ENCODE measurements at places on chromosomes 7 and 10.

DNA sequence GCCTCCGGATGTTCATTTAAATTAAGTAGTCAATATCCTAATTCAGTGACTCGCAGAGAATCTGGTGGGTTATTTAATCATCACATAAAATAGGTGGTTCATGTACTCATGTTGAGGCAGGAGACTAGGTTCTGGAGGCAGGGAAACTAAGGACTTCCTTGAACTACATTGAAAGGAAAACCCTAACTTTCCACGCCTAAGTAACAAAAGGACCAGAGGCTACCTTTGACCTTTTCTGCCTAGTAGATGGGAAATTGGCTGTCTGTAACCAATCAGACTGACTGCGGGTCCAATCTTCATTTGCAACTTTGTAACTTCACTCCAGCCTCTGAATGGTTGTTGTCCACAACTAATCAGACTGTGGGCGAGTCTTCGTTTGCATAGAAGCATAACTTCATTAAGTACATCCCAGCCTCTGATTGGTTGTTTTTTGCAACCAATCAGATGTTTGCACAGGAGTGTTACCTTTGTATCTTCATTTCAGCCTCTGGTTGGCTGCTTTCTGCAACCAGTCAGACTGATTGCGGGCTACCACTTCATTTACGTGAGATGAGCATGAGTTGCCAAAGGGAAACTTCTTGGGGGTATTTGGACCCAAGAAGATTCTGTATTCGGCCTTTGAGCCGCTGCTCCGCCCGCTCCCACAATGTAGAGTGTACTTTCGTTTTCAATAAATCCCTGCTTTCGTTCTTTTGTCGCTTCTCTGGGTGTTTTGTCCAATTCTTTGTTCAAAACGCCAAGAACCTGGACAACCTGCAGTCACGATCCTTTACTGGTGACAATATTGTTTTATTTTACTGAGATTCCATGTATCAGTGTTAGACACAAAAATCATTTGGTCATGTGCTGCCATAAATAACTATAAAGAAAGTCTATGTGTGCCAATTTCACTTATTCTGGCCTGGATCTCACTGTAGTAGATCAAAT lies 1.7 kb upstream of the ST7 start:
- DNase-seq: no peak

DNA sequence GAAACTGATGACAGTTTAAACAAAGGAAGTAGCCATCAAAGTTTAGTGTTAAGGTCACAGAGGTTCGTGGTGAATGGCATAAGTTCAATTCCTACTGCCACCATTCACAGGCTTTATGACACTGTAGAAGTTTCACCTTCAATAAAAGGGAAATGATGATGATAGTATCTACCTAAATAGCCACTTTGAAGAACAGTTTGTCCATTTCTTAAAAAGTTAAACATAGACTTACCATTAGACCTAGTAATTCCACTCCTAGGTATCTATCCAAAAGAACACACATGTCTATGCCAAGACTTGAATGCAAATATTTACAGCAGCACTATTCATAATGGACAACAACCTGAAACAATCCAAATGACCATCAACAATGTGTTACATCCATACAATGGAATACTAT lies 18.9 kb upstream of the GSTK1 start:
- no peak for DNase-seq

GRCh38 chr7:25319707-25320106 lies 91.4 kb upstream of the NPVF start:
- DNase-seq: no peak

DNA sequence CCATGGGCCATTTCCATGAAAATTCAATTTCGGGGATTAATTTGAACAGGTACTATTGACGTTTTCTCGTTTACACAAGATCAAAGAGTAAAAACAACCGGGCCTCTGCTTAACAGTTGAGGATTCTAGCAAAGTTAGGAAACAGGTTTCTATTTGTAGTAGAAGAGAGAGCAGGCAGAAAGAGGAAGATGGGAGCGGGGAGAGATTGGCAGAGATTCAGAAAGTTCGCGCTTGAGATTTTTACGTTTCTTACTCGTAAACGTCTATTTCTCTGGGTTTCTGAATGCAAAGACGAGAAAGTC lies 571 bp upstream of the VWC2 start:
- DNase-seq: no peak

GRCh38 chr7:139673230-139673629 lies 104.6 kb downstream of the HIPK2 start:
- DNase-seq: no peak

- peak; percentile 11 for DNase-seq
Observed at GRCh38 chr10:13349463-13350274, 1.6 kb upstream of the SEPHS1 start.

DNA sequence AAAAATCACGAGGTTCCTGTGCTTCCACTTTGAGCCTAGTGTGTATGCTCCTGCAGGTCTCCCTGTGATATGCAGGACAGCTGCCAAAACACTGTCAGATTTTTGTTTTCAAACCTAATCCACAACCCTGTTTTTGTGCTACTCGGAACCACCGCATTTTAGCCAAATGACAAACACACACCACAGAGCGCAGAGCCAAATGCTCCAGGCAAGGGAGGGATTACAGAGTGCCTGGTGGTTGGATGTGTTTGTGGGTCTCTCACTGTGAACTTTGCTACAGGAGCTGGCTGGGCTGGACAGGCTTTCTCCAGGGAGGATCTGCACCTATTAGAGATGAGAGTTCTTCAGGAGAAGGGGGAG lies 5.7 kb upstream of the RBM28 start:
- DNase-seq: no peak

GRCh38 chr7:116673457-116673865 lies 1.5 kb downstream of the MET start:
- no peak for DNase-seq

- no peak for DNase-seq
Observed at GRCh38 chr10:55509168-55509567, 708.1 kb upstream of the PCDH15 start.

DNA sequence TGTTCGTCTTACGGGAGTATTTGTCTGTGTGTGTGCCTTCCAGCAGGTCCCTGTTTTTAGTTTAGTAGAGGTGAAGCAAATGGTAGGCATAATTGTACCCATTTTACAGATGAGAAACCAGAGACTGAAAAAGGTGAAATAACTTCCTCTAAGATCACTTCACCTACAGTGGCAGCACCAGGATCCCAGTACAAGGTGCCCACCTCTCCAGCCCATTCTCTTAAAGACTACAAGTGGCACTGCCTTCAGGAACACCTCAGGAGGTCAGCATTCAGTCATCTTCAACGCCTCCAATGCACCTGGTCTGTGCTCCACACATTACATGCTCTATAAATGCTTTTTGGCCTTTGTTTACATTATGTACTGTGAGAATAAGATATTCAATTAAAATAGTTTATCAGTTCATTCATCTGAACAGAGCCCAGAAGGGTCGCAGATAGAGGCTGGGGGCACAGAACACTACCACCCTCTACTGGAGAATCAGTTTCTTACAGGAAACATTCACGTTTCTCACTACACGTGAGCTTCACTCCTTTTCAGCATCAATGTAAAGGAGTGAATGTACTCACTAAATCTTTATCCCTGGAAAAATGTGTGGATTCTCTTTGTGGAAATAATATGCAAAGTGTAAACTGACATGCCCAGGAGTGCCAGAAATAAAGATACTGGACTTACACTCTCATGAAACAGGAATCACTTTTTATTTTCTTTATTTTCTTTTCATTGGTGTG lies 45.5 kb upstream of the ABLIM1 start:
- DNase-seq: no peak

DNA sequence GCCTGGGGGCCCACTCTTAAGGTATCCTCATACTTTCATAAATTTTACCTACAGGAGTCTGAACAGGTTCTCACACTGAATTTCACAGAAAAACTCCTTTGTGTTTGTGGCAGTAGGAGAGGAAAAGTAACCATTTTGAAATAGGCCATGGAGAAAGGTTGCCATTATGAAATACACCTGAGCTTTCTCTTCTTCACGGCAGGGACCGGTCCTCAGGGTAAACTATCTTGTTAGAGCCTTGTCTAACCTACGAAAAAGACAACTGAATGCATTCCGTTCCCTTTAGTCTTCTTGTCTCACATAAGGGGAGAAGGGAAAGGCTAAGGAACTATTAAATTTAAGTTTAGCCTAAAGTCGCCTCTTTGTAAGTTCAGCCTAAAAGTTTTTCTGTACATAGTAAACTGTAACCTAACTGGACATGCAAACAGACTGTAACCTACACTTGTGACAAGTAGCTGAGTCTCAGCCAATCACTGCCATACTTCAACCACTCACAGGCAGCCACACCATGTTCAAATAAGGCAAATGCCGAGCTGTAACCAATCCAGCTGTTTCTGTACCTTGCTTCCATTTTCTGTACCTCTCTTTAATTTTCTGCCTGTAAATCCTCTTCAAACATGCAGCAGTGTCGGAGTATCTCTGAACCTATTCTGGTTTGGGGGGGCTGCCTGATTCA lies 14.2 kb upstream of the RNF32 start:
- no peak for DNase-seq

DNA sequence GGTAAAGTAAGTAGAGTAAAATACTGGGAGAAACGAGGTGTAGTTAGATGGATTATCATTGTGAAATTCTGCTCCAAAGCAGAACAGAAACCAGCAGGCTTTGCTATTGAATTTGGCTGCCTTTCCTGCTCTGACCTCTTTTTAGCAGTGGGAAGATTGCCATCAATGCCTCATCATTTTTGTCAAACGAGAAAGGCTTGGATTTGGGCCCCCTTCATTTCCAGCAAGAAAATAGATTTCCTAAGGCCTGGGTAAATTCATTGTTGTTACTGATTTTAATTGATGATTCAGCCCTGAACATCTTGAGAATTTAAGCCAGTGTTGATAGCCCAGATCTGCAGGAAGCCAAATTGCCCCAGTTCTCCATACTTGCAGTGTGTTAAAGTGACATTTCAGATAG lies 35.2 kb upstream of the ASAH2 start:
- no peak for DNase-seq

GRCh38 chr7:143900230-143900766 lies 1.7 kb downstream of the TCAF1 start:
- DNase-seq: no peak

DNA sequence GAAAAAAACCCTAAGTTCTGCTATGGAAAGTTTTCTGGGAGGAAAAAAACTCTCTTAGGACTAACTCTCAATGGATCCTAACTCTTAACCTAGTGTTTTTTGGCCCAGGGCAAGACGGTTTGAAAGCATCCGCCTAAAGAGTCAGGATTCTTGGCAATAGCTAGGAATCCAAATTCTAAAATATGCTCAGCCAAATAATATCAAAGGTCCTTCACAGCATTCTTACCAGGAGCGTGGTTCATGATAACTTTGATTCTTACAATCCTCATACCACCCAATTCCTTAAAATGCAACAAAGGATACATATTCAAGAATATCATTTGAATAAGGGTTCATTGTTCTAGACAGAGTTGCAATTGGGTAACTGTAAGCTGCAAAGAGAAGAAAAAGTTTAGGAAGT lies 21.3 kb downstream of the CPA1 start:
- no peak for DNase-seq

- DNase-seq: no peak
Observed at GRCh38 chr7:132451161-132451560, 125.1 kb downstream of the PLXNA4 start.

DNA sequence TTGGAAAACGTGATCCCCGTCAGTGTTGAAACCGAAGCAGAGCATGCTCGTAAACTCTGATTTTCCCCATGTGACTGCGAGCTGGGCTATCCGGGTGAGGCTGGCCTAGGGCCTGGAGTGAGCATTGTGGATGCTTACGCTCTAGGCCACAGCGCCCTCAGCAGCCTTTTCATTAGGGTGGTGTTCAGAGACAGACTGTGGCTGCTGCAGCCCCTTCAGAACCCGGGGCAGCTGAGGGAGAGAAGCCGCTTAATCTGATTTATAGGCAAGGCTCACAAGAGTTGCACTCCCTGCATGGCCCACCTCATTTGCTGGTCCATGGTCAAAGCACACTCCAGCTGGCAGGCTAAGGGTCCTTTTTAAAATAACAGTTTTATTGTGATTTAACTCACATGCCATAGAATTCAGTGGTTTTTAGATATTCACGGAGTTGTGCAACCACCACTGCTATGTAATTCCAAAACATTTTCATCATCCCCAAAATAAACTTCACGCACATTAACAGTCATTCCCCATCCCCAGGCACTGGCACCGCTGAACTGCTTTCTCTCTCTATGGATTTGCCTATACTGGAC lies 72.5 kb downstream of the SYPL1 start:
- DNase-seq: no peak

DNA sequence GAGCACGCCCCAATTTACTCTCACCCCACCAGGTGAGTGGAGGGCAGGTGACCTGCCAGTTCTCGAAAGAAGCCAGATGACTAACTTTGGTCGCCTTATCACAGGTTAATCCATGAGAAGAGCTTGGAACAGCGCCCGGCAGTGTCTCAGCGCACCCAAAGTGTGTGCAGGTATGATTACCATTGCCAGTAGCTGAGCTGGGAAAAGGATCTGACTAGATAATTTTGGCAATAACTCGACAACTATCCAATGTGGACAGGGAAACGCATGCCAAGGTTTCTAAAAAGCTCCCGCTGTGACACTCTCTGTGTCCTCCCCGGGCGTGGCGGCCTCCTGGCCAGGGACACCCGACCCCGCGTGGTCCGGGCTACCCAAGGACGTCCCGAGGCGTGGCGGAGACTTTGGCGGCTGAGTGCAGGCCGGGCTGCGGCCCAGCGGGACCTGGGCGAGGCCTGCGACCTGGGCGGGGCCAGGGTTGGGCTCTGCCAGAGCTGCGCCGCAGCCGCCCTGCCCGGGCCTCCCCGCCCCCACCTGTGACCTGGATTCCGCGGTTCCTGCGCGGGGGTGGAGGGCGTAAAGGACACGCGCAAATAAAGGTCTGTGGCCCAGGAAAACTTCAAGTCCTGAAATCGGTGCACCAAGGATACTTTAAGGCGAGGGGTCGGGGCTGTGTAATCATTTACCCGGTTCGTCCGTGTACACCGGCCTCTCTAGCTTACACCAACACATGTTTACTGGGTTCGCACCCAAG lies 13.7 kb upstream of the WAPL start:
- DNase-seq: peak; percentile 24

DNA sequence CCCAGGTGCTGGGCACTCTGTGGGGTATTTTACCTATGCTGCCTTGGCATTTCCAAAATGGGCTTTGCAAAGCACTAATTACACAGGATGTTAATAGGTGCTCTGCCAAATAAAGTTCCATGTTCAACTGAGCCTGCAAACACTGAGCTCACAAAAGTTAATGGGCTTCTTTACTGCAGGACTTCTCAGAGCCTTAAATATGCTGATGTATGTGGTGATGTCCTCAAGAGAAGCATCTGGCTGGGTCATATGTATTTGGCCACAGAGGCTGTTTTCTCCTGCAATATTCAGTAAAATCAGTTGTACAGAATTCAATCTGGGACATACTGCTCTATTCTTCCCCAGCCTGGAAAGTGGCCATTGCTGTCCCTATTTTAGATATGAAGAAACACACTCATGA lies 31.3 kb downstream of the GRID1 start:
- no peak for DNase-seq

DNA sequence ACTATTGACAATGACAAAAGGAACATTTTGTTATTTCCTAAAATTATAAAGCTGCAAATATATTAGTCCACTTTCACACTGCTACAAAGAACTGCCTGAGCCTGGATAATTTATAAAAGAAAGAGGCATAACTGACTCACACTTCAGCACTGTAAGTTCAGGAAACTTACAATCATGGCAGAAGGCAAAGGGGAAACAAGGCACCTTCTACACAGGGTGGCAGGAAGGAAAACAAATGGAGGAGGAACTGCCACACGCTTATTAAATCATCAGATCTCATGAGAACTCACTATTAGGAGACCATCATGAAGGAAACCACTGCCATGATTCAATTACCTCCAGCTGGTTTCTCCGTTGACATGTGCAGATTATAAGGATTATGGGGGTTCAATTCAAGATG lies 203.1 kb downstream of the TPK1 start:
- DNase-seq: no peak
